GM13977 (cell line): ENCODE measurements at places on chromosomes 16 and 17.
A peak's percentile ranks its signal among the peaks of the same experiment; 100 is the strongest.

DNA sequence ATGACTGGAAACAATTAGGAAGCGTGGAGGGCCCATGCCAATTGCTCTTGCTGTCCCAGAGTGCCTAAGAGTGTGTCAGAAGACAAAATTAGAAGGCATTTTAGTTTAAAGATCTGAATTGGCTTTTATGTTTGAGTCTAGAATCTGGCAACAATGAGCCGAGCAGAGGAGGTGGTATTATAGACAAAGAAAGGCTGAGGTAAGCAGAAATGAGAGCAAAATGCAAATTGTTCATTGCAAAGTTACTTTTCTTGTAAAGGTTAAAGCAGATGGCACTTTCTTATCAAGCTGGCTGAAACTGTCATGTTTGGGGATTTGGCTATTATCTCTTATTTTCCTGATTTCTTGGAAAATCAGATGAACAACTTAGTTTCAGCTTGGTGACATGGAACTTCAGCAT, 3.3 kb downstream of the MYL4 start:
- DNase-seq: no peak

- no peak for DNase-seq
Observed at GRCh38 chr17:12523244-12523643, 142.4 kb upstream of the MYOCD start.

GRCh38 chr17:47942096-47942510, 732 bp downstream of the PNPO start:
- DNase-seq: no peak

DNA sequence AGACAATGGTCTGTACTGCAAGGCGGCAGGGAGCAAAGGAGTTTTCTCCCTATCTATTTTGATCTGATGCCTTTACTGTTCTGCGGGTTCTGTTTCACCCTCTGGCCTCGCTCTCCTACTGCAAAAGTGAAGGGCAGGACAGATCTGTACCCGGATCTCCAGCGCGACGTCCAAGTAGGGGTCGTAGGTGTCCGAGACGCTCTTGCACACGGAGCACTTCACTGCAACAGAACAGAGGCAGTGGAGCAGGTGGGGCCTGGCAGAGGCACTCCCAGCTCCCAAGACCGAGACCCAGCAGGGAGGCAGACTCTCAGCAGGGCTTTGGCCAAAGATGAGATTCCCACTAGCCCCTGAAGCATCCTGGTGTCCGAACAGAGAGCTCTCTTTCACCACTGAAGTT, 19.8 kb downstream of the USP36 start:
- DNase-seq: no peak

- DNase-seq: no peak
Observed at GRCh38 chr16:1460602-1461138, 14.2 kb downstream of the CLCN7 start.

GRCh38 chr17:79614248-79614647, 3.4 kb upstream of the RBFOX3 start:
- no peak for DNase-seq

GRCh38 chr17:27879987-27880608, 13.1 kb downstream of the LYRM9 start:
- peak; percentile 83 for DNase-seq

GRCh38 chr17:48187872-48188608, 80.5 kb downstream of the SNX11 start:
- no peak for DNase-seq

GRCh38 chr17:40415390-40415789, 2.3 kb downstream of the TOP2A start:
- DNase-seq: peak; percentile 48

GRCh38 chr17:2893422-2893914, 97.2 kb downstream of the RAP1GAP2 start:
- no peak for DNase-seq

- DNase-seq: peak; percentile 55
Observed at GRCh38 chr17:30021708-30022317, 80.4 kb downstream of the EFCAB5 start.

DNA sequence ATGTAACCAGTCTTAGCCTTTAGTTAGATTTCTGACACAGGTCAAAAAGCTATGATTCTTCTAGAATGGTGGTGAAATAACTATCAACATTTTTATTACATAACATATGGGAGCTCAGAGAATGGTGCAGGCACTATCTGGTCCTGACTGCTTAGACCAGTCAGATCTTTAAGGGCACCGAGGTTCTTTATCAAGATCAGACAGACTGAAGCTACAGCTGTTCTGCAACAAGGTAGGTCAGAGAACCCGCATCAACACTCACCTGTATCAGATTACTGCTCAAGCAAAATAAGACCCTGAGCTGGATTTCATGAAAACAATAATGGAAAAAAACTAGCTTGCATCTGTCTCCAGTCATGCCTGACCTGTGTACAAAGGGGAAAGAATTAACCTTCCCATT, 160.4 kb downstream of the KCNJ2 start:
- no peak for DNase-seq

DNA sequence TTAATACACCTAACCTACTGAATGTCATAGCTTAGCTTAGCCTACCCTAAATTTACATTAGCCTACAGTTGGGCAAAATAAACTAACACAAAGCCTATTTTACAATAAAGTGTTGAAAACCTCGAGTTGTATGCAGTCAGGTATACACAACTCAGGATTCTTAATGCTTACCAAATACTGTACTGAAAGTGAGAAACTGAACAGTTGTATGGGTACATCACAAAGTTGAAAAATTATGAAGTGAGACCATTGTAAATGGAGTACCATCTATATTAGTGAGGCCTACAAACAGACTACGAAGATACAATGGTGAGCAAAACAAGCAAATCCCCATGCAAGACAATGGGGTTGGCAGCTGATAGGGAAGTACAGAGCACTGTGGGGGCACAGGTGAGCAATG, 79.7 kb downstream of the VAT1L start:
- DNase-seq: no peak

- DNase-seq: no peak
Observed at GRCh38 chr16:1343428-1344242, 8.0 kb downstream of the TSR3 start.

- DNase-seq: no peak
Observed at GRCh38 chr17:49514071-49514721, 19.1 kb downstream of the NGFR start.
